ENCODE measurements at places on chromosomes 6 and 20.

GRCh38 chr20:59804871-59805665, 128.4 kb downstream of the SYCP2 start:
- peak; percentile 9 for DNase-seq

- DNase-seq: no peak
These were observed 278.8 kb downstream of the HDGFL1 start for GRCh38 chr6:22848121-22848520.

GRCh38 chr6:22904431-22904830, 335.1 kb downstream of the HDGFL1 start:
- DNase-seq: no peak

DNA sequence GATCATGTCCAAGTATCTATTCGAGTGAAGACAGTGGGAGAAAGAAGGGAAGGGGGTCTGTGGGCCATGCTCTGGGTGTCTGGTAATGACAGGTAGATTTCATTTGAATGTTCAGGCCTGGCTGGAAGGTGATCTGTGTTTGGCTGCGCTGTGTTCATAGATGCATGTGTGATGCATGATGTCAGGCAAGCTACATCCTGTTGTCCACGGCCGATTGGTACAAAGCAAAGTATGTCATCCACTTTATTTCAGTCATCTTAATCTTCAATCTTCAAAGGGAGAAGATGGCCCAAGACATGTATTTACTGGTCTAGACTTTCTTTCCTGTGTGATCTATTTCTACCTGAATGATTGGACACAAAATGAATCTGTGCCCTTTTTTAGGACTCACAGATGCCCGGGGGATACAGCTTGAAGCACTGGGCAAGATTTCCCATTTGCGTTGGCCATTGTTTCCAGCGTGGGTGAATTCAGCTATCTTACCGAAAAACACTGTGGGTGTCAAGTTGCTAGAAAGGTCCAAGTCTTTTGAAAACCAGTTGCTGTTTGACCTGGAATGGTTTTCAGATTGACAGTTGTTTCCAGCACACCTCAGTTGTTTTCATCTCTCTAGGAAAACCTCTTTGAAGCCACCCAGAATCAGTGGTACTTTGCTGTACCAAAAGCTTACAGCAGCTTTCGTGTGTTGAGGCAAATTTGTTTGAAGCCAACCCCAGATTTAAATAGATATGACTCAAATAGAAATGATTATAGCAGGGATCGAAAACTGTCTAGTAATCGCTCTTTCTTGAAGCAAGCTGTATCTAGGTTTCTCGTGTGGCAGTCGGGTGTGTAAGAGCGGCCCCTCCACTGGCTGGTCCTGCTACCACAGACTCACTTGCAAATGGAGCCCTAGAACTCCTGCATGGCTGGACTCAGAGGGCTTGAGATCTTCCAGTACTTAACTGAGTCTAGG, 27.2 kb downstream of the DUSP22 start:
- DNase-seq: no peak

GRCh38 chr6:79335133-79335674, 100.7 kb upstream of the HMGN3 start:
- DNase-seq: no peak

- no peak for DNase-seq
These were observed 23.6 kb upstream of the ZNF337 start for GRCh38 chr20:25720285-25720684.

GRCh38 chr6:52617087-52617486, 40.2 kb upstream of the TRAM2 start:
- peak; percentile 43 for DNase-seq

DNA sequence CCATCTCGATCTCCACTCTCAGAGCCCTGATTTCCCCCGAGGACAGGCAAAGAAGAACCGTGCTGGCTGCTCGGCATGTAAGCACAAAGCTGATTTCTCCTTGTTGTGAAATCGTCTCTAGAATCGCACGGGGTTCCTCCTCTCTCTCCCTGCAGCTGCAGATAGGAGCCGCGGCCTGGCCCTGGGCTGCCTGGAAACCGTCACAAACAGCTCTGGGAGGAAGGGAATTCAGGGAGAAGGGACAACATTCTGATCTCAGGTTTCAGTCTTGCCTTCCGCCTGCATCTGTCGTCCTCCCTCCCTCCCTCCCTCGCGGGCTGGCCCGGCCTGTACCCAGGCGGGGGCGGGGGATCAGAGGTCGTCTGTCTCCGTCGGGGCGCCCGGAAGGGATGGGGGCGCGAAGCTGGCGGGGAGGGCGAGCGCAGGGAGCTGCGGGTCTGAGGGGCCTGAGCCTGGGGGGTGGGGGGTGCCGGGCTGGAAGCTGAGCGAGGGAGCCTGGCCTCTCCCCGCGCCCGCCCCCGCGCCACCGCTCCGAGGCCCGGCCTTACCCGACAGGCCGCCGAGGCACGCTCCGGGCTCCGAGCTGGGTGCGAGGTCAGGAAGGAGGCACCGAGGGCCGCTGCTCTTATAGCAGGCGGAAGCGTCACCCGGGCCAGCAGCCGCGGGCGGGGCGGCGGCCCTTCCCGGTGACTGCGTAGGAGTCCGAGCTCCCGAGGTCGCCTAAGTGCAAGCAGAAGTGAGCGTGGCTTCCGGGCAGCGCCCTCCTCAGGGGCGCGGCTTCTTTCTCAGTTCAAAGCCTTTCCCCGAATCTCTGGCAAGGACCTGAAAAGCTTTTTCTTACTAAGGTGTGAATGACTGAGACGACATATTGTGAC, at the start of gene SERPINB1:
Gene SERPINB1 (minus strand): TSS at position 600 of the 875 bp plus-strand sequence. CDS start 1,277 bp downstream, outside the sequence.
- peak; percentile 91 for DNase-seq
